Nasal cavity respiratory epithelium epithelial cell of viscerocranial mucosa (primary cell): ENCODE measurements at places on chromosomes 16 and 17. TPM values are rescaled to one million over a fixed set of nuclear protein-coding genes. Genes with fewer than 3 reads are reported as not detected.

ADAP2 gene
- total RNA-seq: 1.2 and 9.9 TPM in 2 replicates

SNAI3 gene
- under 0.01 TPM in 1 of 2 replicates, not detected in the other for total RNA-seq

CCL2 gene
- total RNA-seq: not detected in 2 replicates

EPX gene
- total RNA-seq: not detected in 2 replicates

PTGES3L gene
- under 0.01 TPM in 1 of 2 replicates, not detected in the other for total RNA-seq

SRCAP gene
- 15.4 and 49.9 TPM in 2 replicates for total RNA-seq

PLLP gene
- total RNA-seq: 3.1 and 3.4 TPM in 2 replicates
